ENCODE measurements at places on chromosomes 12 and 14. TPM values are rescaled to one million over a fixed set of nuclear protein-coding genes. Genes with fewer than 3 reads are reported as not detected.

GRCh38 chr12:29743077-29743476 lies 40.7 kb downstream of the TMTC1 start:
- H3K4me3 ChIP-seq = no peak overlapping the region
- no peaks in the 10 kb centered on the region for H3K36me3 ChIP-seq
- peaks cover 12% of the 10 kb centered on the region for H3K27me3 ChIP-seq
- H3K4me1 ChIP-seq = no peaks in the 10 kb centered on the region

CRACR2A gene
- total RNA-seq = not detected

TEX52 gene
- not detected for total RNA-seq

DNA sequence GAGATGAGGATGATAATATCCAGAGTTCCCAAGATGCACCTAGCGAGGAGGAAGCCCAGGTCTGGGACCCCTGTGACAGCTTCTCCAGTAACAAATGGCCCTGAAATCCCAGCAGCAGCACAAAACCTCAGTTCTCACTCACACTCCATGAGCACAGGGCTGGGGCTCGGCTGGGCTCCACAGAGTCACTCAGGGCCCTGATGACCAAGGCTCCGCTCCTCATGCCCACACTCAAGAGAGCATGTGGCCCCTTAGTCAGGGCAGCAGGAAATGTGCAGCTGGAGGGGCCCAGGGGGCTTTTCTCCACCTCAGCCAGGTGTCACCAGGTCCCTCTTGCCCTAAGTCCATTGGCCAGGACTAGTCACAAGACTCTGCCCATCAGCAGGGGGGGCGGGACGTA lies 242.7 kb upstream of the SFSWAP start:
- no peak for DNase-seq
- H3K27ac ChIP-seq = no peak overlapping the region
- H3K4me3 ChIP-seq = no peak overlapping the region
- no peaks in the 10 kb centered on the region for H3K4me1 ChIP-seq

TXNRD1 gene
- 430 TPM for total RNA-seq

TAS2R8 gene
- total RNA-seq = not detected

CLEC9A gene
- not detected for total RNA-seq

DNA sequence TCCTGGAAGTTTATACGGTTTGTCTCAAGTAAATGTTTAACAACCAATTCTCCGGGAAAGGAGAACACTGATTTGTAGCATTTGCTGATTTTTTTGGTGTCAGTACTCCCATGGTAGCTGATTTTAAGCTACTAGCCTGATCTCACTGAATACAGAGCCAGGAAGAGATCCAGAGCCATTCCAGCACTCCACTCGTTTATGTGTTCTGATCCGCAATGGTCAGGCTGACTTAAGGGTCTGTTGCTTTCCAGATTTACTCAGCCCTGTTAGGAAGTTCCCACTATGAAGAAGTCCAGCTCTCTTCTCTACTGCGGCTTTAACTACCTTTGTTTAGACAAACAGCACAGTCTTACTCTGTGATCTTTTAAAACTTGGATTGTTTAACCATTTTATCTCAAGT lies 38.0 kb upstream of the NID2 start:
- H3K27ac ChIP-seq = no peak overlapping the region
- H3K27me3 ChIP-seq = no peaks in the 10 kb centered on the region

GPD1 gene
- total RNA-seq = 0.11 TPM

- peak; percentile 71 for DNase-seq
- no peaks in the 10 kb centered on the region for H3K36me3 ChIP-seq
Observed at GRCh38 chr14:36652542-36653201, 9.0 kb upstream of the PAX9 start.

PTPRB gene
- 0.66 TPM for total RNA-seq

DNA sequence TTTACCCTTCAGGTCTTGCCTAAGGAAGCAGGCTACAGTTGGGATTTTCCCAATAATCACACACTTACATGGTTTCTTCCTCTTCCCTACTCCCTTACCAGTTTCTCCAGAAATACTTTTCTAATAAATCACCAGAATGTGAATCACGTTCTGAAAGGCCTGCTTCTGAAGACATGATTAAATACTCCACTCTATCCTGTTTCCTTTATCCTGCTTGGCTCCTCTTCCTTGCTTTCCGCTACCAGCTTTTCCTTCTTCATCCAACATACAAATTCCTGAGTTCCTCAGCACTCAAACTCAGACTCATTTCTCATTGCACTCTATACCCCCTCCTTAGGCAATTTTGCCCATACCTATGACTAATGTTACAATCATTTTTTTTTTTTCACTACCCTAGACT lies 118.3 kb downstream of the MGAT4C start:
- H3K36me3 ChIP-seq = no peaks in the 10 kb centered on the region
- peaks cover 20% of the 10 kb centered on the region for H3K4me1 ChIP-seq
- H3K27ac ChIP-seq = peak overlapping the region; percentile 72
- no peak overlapping the region for H3K4me3 ChIP-seq
- DNase-seq = peak; percentile 79
- H3K27me3 ChIP-seq = no peaks in the 10 kb centered on the region

DNA sequence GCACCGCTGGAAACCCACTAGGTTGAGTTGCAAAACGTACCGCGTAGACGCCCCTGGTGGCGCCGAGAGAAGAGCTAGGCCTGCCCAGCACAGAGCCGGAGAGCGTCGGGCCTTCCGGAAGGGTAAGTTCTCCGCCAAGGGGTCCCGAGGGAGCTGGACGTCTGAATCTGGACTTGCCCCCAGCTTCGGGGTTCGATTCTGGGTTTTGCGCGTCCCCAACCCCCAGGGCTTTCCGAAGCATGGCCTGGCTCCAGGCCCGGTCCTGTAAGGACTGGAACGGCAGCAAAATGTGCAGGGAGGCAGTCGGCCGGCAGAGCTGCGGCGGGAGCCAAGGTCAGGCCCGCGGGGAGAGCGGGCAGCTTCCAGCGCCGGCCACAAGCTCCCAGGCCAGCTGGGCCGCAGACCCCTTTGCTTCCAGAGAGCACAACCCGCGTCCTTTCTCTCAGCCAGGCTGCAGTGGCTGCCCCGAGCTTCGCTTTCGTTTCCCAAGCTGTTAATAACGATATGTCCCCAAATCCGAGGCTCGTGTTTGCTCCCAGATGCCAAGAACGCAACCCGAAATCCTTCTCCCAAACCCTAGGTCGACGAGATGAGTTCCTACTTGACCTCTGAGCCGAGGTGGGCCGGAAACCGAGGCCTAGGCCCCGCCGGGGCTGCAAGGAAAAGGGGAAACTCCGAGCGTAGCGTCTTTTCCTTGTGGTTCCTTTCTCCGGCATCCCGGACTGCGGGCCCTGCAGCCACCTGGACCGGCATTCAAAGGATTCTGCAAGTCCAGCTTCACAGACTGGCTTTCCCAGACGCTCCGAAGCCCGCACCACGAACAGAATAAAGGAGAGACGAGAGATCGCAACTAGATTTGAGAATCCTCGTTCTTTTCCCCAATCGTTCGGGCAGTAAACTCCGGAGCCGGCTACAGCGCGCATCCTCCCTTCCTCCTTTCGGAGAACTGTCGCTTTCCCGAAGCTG lies 3.2 kb upstream of the TBX5 start:
- peaks cover 98% of the 10 kb centered on the region for H3K27me3 ChIP-seq
- no peak overlapping the region for H3K4me3 ChIP-seq
- no peak for DNase-seq
- H3K36me3 ChIP-seq = no peaks in the 10 kb centered on the region

Data from PC-3 (cell line).